ENCODE measurements at places on chromosomes 12 and 14.

GRCh38 chr14:24921903-24922302 is 128.0 kb downstream of the STXBP6 start:
- no peak for DNase-seq

DNA sequence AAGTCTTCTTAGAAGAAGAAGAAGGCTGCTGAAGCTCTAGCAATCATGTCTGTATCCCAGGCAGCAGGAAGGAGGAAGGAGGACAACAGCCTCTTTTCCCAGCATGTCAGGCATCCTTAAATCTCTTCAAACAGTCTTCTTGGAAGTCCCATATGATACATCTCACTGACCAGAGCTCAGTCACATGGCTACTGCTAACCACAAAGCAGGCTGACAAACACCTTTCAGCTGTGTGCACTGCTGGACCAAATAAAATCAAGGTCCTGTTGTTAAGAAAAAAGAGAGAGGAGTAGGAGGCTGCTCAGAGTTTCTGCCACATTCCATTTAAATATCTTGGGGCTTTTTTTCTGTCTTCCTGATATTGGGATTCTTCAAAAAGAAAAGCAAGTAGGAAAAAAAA is 203.4 kb upstream of the PELI2 start:
- no peak for DNase-seq

GRCh38 chr12:114371250-114371649 is 34.7 kb downstream of the TBX5 start:
- no peak for DNase-seq

DNA sequence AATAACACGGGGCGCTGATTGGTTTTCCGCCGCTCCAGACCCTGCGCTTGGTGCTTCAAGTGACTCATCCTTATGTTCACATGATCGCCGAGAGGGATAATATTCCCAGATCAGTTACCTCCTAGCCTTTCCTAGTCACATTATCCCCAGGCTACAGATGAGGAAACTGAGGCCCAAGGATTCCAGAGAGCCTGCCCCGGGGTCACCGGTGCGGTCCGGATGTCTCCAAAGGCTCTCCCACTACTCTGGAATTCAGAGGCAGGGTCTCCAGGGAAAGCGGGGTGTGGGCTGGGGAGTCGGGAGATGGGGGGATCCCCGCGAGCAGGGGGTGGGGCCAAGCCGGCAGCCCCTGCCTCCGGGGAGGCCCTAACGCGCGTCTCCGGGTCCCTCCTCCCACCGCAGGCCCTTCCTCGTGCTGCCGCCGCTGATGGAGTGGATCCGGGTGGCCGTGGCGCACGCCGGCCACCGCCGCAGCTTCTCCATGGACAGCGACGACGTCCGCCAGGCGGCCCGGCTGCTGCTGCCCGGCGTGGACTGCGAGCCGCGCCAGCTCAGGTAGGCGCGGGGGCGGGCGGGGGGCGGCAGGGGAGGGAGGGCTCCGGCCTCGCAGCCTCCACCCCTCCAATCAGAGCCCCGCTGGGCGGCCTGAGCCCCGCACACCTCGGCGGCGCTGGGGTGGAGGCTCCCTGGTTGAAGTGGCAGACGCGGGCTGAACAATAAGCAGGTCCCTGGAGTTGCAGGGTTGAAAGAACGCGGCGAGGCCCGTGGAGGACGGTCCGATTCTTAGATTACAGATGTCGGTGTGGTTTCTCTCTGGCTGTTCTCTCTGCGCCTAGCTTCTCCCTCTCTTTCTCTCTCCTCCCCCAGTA is 104.6 kb upstream of the PWP1 start:
- DNase-seq = no peak

DNA sequence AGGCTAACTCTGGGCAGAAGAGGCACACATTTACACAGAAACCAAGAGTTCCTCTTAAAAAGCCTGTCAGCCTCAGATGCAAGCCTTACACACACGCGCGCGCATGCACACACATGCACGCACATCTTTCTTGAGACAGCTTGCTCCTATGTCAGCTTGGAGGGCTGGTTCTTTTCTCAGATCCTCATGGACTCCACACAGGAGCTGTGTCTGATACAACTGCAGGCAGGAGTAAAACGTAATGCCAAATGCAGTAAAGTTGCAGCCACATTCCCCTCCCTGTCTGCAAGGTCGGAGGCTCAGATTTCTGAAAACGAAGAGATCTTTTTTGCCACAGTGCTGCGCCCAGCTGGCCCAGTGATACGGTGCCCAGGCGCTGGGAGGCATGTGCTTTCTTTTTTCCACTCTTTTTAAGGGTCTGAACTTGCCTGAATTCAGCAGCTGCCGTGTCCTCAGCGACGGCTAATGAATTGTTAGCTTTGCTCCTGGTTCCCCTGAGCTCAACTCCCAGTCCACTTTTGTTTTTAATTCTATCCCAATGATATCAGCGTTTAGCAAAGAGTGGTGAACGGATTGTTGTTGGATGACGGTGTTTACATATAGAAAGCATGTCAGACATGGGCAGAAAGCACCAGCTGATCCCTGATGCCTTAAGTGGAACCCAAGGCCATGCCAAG is 72.9 kb upstream of the FOXN3 start:
- no peak for DNase-seq

GRCh38 chr12:54127538-54128259 is 61.1 kb downstream of the SMUG1 start:
- DNase-seq = no peak

DNA sequence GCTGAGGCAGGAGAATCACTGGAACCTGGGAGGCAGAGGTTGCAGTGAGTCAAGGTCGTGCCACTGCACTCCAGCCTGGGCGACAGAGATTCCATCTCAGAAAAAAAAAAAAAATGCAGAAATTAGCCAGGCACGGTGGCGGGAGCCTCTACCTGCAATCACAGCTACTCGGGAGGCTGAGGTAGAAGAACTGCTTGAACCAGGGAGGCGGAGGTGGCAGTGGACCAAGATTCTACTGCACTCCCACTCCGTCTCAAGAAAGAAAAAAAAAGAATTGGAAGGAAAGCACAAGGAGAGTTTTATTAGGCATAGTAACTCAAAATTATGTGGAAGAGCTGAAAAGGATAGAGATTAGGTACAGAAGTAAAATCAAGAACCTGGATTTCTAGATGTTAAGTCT is 20.8 kb upstream of the AMHR2 start:
- no peak for DNase-seq

GRCh38 chr14:36021591-36022320 is 154.8 kb downstream of the PTCSC3 start:
- DNase-seq = no peak

DNA sequence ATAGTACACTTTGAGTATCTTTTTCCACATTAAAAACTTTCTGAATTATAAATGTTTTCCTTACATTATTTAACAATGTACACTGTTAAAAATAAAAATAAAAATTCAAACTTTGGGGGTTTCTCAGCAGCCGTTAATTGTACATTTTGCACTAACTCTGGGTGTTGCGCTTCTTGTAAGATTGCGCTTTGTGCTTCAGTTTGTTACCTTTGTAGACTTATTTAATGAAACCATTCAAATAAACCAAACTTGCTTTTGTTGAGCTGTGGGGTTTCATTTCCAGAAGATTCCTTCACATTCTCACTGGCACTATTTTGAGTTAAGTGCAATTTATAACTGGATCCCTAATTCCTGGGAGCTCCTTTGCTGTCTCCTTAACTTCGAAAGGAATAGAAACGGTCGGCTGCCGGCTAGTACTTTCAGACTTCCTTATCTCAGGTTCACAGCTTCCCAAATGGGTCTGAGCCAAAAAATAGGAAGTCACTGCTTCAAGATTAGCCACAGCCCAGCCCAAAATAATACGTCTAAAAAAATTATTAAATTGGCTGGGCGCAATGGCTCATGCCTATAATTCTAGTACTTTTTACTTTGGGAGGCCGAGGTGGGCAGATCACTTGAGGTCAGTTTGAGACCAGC is 38.2 kb downstream of the RAD52 start:
- no peak for DNase-seq

DNA sequence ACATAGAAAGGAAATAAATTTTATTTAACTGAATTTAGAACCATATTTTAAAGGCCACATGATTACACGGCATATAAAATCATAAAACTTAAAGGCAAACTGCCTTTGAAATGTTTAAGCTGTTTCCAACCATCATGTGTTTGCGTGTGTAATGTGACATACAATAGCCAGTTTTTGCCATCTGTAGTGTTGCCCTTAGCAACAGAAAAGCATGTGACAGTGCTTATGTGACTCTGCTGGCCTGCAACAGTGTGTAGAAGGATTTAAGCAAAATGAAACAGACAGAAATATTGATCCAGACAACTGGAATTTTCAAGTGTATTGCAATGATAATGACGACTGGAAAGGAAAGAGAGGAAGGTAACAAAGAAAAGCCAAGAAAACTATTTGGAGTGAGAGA is 49.5 kb downstream of the TSPAN19 start:
- DNase-seq = no peak
